ENCODE measurements at places on chromosomes 1 and 21.

DNA sequence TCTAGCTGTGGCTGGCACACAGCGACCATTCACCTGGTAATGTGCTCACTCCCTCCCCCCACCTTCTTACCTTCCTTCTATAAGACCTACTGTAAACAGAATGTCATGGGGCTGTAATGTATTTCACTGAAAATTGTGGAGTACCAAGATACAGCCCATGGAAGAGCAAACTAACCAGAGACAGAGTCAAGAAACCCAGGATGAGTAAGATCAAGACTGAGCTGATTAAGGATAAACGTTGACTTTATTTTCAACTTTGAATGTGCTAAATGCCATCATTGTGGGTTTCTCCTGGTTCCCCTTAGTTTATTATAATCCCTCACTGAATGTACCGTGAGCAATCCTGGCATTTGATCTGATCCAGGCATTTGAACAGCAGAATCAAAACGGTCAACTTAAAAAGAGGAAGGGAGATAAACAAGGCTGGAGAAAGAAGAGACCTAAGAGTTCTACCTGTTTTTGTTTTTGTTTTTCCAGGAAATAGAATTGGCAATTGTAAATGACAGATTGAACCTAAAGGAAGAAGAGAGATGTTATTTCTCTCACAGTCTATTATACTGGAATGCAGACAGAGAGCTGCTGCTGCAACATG is 16.1 kb upstream of the ATP1B1 start:
- DNase-seq = no peak

GRCh38 chr1:179082999-179083335 is 1.1 kb downstream of the TOR3A start:
- DNase-seq = no peak

GRCh38 chr1:5967351-5968160 is 24.7 kb downstream of the NPHP4 start:
- no peak for DNase-seq

GRCh38 chr1:43352881-43353280 is 5.9 kb upstream of the CDC20 start:
- DNase-seq = no peak

- DNase-seq = peak; percentile 13
These were observed 2.3 kb downstream of the LDLRAD2 start for GRCh38 chr1:21814241-21814918.

DNA sequence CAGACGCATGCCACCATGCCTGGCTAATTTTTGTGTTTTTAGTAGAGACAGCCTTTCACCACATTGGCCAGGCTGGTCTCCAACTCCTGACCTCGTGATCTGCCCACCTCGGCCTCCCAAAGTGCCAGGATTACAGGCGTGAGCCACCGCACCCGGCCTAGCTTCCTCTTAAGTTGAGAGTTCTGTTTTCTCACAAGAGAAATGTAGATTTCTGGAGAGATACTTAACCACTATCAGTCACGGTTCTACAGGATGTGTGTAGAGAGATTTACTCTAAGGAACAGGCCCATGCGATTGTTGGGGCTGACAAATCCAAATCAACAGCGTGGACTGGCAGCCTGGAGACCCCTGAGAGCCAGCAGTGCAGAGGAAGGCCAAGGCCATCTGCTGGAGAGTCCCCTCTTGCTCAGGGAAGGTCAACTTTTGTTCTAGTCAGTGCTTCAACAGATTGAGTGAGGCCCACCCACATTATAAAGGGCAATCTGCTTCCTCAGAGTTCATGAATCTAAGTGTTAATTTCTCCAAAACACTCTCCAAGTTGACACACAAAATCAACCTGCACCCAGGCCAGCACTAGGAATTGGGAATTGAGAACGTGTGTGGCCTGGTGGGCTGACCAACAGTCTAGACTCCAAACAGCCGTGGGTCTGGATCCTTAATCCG is 38.7 kb downstream of the CHAF1B start:
- DNase-seq = no peak

DNA sequence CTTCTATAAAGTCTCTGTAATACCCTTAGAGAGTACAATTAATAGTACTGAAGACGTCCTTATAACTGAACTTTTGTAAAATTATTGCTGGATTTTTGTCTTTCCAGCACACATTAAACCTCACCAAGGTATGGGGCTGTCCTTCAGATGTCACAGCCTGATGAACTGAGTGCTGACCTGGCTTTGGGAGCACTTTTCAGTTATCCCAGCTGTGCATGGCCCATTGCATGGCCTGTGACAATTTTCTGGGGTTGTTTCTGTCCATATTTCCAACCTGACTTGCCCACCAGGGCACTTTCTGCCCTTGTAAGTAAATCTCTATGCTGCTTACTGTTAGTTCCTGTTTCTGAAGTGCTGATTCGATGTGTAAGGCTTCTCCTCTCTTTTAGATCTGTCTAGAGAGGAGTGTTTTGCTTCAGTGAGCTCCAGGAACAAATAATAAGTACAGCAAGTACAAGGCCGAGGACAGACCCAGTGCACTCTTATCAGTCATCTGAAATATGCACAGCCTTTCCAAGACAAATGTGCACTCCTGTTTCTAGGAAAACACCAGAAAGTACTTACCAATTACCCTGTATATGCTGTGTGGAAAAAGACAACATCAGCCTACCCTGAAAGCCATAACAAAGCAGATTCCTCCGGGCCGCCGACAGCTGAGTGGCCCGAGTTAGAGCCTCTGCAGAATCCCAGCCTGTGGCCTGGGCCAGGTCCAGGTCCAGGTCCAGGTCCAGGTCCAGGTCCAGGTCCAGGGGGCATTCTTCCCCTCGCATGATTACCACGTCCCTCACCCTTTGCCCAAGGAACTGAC is 121.7 kb downstream of the DHRS3 start:
- DNase-seq = no peak

- DNase-seq = no peak
These were observed 79.7 kb downstream of the TBX19 start for GRCh38 chr1:168360151-168361021.

- no peak for DNase-seq
These were observed 2.0 kb upstream of the ATP13A2 start for GRCh38 chr1:17013491-17014320.

DNA sequence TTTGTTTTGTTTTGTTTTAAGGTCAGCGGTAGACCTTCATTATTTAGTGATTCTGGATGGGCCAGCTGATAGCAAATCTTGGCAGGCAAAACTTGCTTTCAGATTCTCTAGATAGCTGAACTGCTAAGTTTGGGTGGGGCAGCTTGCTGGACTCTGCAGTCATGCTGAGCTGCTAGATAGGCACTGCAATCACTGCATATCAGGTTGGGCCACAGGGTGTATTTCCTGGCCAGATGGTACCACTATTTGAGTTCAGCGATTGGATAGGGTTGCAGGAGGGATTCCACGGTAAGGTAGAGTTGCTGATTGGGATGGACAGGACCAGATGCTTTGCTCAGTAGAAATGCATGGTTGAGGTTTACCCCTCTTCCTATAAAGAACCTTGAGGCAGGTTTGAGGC is 579.3 kb upstream of the ADGRL4 start:
- no peak for DNase-seq

- no peak for DNase-seq
These were observed 21.0 kb downstream of the PDE9A start for GRCh38 chr21:42674351-42674940.

DNA sequence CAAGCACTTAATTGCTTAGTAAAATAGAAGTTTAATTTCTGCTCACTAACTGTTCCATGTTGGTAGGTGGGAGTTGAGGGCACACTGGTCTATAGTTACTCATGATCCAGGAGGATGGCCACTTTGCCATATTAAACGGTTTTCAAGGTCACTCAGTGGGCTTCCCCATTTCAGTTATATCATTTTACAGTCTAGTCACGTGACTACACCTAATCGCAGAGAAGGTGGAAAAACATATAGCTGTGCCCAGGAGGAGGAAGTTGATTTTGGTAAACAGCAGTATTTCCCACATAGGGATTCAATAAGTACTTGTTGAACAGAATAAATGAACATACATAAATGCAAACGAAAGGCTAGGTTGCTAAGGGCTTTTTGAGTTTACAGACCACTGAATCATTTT is 541.1 kb upstream of the CAMK1G start:
- DNase-seq = no peak

DNA sequence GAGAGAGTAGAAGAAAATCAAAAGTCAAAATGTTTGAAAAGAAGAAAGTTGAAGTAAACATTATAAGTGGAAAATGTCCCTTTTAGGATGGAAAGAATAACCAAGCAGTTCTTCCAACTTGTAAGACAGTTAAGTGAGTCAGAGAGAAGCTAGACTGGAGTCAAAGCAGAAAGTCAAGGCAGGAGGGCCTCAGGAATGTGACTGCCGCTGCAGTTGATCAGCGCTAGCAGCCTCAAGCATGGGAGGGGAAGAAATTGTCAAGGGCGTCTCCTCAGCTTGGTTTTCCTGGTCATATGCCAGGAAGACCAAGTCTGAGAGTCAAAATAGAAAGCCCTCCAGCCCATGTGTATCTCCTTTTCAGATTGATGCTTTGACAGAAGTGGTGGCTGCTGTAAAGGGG is 23.2 kb downstream of the HAO2 start:
- DNase-seq = no peak

- no peak for DNase-seq
These were observed 1.2 kb upstream of the KRTAP23-1 start for GRCh38 chr21:30349572-30349971.

DNA sequence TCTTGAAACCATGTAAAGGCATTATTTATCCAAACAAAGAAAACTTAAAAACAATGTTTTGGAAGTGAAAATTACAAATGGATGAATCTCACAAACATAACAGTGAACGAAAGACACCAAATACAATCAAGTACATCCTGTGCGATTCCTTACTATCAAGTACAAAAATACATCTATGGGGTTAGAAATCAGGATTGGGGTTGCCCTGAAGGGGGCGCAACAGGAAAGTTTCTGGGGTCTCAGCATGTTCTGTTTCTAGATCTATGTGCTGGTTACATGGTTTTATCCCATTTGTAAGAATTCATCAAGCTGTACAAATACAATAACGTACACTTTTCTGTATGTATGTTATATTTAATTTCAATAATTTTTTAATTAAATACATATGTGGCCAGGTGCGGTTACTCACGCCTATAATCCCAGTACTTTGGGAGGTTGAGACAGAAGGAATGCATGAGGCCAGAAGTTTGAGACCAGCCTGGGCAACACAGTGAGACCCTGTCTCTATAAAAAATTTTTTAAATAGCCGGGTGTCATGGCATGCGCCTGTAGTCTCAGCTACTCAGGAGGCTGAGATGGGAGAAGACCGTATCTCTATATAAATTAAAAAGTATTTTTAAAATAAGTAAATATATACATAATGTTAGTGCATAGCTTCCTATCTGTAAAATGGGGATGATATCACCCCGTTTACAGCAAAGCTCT is 121.5 kb upstream of the SOD1 start:
- no peak for DNase-seq

DNA sequence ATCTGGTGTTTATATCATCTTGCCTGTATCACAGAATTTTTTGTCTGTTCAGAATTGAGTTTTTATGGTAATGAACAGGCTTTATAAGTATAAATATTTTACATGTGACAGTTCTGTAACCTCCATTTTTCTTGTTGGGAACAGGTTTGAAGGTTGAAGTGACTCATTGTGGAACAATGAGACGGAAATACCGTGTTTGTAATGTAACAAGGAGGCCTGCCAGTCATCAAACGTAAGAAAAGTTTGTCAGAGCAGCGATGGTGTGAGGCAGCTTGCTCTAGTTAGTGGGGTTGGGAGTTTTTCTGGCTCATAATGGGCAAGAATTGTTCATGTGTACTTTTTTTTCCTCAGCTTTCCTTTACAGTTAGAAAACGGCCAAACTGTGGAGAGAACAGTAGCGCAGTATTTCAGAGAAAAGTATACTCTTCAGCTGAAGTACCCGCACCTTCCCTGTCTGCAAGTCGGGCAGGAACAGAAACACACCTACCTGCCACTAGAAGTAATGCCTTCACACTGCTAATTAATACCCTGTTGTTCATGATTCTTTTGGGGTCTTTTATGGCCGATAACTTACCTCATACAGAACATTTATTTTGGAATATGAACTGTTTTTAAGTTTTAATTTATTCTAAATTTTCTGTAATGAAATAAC is 75.2 kb upstream of the TEKT2 start:
- no peak for DNase-seq

- DNase-seq = no peak
These were observed 50.1 kb downstream of the PHC2 start for GRCh38 chr1:33380811-33381210.

- DNase-seq = no peak
These were observed 50.5 kb upstream of the EPS8L3 start for GRCh38 chr1:109814223-109814622.

DNA sequence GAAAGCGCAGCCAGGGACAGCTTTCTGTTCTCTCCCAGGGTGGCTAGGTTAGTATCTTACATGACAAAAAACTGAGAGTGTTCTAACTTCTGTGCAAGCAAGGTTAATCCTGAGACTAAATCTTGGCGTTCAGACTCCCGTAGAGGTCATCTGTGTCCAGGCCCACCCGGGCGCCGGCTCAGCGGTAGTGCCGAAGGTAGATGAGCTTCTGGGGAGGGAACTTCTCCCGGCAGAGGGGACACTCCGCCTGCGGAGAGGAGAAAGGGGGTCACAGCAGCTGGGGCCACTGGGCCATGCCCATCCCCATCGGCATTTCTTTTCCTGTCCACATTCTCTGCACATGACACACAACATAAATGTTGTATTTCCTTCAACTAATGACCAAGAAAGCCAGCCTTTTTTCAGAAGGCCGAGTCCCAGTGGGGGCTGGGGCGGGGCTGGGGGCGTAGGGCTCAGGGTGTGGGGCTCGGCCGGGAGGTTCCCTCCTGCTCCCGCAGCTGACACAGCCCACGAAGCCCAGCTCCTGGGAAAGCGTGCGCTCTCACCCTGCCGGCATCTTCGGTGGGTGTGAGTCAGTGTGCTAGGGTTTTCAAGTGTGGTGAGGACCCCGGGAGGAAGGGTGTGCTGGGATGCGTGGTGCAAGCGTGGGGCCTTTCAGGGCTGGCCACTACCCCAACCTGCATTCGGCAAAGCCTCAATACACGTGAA is 6.6 kb downstream of the PEX10 start:
- DNase-seq = no peak

GRCh38 chr1:234611225-234611846 is 1.4 kb upstream of the IRF2BP2 start:
- DNase-seq = peak; percentile 22

DNA sequence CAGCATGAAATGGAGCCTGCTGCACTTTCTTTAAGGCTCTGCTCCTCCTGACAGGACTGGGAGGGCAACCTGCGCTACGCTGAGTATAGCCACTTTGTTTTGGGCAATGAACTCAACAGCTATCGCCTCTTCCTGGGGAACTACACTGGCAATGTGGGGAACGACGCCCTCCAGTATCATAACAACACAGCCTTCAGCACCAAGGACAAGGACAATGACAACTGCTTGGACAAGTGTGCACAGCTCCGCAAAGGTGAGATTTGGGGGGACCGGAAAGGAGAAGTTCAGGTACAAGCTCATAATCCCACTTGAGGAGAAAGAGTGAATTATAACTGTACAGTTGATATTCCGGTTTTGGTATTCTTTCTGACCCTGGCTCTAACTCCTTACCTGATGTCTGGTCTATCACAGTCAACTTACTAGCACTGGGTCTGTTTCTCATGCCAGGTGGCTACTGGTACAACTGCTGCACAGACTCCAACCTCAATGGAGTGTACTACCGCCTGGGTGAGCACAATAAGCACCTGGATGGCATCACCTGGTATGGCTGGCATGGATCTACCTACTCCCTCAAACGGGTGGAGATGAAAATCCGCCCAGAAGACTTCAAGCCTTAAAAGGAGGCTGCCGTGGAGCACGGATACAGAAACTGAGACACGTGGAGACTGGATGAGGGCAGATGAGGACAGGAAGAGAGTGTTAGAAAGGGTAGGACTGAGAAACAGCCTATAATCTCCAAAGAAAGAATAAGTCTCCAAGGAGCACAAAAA is 5.4 kb downstream of the ANGPTL7 start:
- DNase-seq = no peak

GRCh38 chr1:219459351-219460080 is 153.4 kb downstream of the ZC3H11B start:
- no peak for DNase-seq
